ENCODE measurements at places on chromosomes 5 and 9.

DNA sequence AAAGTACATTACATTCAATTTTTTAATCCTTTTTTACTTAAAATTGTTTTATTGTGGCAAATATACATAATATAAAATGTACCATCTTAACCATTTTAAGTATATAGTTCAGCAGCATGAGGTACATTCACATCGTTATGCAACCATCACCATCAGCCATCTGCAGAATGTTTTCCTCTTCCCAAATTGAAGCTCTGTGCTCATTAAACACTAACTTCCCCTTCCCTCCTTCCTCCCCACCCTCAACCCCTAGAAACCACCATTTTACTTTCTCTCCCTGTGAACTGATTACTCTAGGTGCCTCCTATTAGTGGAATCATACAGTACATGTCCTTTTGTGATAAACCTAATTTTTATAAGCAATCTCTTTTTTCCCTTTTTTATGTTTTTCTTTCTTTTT, 15.6 kb downstream of the TEX53 start:
- no peak for DNase-seq

DNA sequence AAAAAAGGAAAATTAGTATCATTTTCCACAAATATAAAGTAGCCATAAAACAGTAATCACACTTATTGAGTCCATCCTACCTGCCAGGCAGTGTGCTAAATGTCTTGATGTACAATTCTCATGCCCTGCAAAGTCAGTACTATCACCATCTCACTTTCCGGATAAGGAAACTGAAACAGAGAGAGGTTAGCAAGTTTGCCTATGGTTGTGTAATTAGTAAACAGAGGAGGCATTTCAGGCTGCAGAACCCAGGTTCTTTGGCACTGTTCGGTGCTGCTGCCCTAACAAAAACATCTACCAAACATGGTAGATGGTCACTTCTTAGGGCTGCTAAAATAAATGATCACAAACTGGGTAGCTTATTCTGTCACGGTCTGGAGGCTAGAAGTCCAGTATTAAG, 22.6 kb downstream of the PLAC8L1 start:
- no peak for DNase-seq

DNA sequence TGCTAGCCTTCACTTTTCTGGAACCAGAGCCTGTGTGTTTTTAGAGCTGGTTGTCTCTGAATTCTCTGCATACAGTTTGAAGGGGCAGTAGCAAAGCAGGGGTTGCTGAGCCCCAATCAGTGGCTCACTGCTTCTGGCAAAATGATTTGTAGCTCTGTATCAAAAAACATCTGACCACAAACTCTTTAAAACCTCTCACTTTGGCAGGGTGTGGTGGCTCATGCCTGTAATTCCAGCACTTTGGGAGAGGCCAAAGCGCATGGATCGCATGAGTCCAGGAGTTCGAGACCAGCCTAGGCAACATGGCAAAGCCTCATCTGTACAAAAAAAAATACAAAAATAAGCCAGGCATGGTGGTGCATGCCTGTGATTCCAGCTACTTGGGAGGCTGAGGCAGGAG, 28.3 kb upstream of the APC start:
- no peak for DNase-seq

DNA sequence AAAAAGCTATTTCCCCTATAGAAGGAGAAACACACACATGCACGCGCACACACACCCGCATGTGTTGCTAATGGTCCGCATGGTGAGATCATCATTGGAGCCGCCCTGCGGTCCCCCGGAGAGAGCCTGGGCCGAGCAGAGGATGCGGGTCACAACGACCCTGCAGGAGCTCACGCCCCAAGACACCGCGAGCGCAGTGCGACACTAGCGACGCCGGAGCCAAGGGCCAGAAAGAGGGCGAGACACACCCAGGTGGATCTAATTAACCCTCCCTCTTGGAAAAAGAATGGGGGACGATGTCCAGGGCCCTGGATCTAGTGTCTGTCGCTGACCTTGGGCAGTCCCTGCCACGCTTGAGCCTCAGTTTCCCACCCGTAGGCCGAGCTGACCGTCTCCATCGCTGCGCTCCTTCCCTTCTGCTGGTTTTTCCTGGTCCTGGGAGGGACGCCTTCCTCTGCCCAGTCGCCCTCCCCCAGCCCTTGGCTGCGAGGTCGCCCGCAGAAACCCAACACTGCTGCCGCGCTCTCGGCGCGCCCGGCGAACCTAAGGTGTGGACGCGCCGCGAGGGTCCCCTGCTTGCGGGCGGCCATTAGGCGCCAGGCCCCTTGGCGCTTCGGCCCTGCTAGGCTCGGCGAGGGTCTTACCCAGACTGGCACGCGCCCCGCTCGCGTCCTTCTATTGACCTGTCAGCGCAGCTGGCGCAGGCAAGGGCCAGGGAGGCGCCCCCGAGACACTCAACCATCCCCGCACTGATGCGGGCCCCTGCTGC, 47.5 kb upstream of the RNF20 start:
- DNase-seq = no peak

DNA sequence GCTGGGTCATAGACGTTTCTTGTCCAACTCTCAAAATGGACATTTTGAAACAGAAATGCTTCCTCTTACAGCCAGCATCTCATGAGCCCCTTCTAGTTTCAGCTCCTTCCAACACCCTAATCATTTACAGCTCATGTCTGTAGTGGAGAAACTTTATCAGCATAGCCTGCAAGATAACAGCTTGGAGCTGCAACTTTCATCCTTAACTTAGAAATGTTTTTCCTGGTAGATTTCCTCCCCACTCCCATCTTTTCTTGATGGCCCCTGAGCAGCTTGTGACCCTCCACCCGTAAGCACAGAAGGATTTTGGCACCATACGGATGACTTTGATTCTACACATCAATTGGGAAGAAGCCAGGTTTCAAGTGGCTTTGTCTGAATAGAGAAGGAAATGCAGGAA, 53.5 kb upstream of the TGFBR1 start:
- no peak for DNase-seq

- DNase-seq = no peak
These were observed 46.7 kb upstream of the CPLX2 start for GRCh38 chr5:175824676-175825075.
